ENCODE measurements at places on chromosomes 6 and 20. TPM values are rescaled to one million over a fixed set of nuclear protein-coding genes. Genes with fewer than 3 reads are reported as not detected.

The PIM1 gene
- polyA plus RNA-seq, result 24.8 TPM

The ARHGAP40 gene
- not detected for polyA plus RNA-seq

- DNase-seq, result no peak
Measured at GRCh38 chr6:111105578-111105977, 18.3 kb downstream of the SLC16A10 start.

DNA sequence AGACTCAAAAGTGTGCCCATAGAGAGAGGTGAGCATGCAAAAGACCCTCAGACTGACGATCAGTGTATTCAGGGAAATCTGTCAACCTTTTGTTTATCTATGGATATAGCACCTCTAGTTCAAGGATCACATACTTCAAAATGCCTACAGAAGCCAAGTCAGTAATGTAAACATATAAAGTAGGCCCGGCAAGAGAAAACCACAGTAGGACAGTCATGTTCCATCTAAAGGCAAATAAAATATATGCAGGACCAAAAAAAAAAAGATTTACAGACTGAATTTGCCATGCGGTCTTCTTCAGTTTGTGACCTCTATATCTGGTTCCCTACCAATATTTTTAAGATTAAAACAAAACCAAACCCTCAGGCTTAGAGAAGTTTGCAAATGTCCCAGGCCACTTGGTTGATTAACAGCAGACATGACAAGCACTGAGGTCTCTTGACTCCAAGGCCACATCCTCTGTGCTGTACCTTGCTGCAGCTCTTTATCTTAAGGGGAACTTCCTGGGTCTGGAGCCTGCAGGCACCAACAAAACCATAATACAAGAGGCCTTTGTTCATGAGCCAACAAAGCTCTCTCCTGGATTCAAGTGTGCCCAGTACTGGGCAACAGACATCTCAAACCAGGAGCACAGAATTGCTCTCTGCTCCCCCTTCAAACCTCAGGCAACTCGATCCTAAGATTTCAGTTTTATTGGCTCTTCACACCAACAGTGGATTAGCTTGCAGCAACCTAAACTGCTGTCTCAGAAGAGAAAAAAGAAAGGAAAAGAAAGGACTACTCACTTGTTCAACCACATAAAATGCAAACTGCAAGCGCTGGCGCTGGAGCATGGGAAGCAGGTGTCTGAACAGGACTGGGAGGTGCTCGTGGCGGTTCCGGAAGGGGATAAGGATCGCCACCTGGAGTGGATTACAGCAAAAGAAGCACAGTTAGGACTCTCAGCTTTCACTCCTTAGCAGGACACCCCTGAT is 71.7 kb downstream of the B4GALT5 start:
- no peak for DNase-seq

- DNase-seq, result no peak
Measured at GRCh38 chr6:122033564-122034181, 365.8 kb upstream of the HSF2 start.

DNA sequence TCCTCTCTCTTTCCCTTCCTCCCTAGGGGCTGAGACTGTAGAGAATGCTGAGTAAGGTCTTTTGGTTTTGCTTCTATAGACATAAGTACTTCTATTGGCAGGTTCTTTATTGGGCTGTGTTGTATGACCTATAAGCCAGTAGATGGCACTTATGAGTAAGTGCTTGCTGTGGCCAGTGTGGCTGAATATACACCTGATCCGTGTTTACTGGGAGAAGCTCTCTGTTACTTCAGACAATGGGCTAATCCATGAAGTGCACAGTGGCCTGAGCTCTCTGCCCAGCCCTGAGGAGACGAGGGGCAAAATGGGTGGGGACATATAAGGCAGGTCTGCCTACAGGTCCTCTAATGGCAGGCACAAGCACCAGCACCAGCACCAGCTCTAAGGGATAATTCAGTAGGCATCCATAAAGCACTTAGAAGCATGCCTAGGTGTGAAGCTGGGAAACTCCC is 610.3 kb downstream of the RNF144B start:
- DNase-seq, result no peak

GRCh38 chr6:18415671-18416340 is 28.7 kb downstream of the RNF144B start:
- no peak for DNase-seq

GRCh38 chr20:52302736-52303135 is 111.2 kb upstream of the ZFP64 start:
- DNase-seq, result no peak
